Activated CD4-positive, CD25-positive, alpha-beta regulatory T cell (primary cell): ENCODE measurements at places on chromosomes 1 and 21.

DNA sequence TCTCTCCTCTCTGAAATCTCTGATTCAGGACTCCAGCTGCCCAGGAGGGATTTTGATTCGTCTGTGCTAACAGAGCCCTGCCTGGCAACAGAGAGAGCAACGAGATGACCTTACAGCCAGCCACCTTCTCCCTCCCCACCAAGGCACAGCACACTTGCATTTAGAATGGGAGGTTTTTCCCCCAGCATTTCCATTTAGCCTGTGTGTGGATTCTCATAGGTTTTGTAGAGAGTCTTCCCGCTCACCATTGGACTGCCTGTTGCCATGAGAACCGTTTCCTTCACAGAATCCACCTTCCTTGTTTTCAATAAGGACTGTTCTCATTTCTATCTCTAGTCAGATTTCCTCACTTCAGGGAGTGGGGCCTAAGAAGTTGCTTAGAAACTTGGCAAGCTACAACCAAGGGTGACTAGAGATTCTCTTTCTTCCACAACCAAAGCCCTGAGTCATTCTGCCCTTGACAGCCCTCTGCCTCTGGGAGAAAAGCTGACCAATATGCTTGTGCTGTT is 5.8 kb upstream of the IKBKE start:
- DNase-seq = no peak

- no peak for DNase-seq
Observed at GRCh38 chr21:36193200-36193599, 36.6 kb downstream of the DOP1B start.

GRCh38 chr1:198846556-198846955 is 207.7 kb downstream of the PTPRC start:
- DNase-seq = no peak

DNA sequence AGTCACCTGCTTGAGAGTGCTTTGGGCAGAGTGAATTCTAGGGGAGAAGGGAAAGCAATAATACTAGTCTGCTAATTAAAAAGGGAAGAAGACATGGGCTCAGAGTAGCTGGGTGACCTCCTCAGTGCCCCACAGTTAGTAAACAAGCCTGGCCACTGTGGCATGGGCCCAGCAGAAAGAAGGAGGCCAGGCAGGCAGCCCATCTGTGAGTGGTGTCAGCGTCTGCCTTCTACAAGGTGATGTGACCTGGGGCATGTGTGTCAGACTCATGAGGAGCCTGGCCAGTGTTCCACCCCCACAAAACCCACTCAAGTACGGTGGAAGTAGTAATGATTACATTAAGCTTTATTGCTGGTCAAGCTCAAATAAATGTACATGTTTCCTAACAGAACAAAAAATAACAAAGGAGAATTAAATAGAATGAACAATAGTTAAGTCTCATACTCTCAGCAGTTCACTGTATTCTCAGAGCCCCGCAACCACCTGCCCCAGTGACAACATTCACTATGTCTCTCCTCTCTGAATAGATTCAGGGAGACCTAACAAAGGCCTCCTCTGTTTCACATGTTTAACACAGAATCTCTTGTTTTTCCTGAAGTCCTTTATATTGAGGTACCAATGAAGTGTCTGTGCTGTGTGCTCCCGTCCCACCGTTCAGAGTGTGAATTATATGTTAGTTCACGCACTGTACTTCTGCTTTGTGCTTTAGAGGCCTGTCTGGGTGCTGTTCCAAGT is 32.5 kb downstream of the SLC22A15 start:
- no peak for DNase-seq

- no peak for DNase-seq
Observed at GRCh38 chr1:4725416-4725815, 71.0 kb downstream of the AJAP1 start.

DNA sequence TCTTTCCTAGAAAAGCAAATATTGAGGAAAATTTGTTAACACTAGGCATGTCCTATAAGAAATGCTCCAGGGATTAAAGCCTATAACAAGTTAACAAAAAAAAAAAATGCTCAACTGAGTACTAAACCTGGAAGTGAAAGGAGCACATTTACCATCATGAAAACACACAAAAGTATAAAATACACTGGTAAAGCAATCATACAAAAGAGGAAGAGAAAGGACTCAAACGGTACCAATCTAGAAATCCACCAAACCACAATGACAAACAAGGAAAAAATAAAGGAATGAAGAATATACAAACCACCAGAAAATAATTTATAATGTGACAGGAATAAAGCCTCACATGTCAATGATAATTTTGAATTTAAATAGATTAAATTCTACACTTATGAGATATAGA is 21.2 kb downstream of the CD1E start:
- DNase-seq = no peak

DNA sequence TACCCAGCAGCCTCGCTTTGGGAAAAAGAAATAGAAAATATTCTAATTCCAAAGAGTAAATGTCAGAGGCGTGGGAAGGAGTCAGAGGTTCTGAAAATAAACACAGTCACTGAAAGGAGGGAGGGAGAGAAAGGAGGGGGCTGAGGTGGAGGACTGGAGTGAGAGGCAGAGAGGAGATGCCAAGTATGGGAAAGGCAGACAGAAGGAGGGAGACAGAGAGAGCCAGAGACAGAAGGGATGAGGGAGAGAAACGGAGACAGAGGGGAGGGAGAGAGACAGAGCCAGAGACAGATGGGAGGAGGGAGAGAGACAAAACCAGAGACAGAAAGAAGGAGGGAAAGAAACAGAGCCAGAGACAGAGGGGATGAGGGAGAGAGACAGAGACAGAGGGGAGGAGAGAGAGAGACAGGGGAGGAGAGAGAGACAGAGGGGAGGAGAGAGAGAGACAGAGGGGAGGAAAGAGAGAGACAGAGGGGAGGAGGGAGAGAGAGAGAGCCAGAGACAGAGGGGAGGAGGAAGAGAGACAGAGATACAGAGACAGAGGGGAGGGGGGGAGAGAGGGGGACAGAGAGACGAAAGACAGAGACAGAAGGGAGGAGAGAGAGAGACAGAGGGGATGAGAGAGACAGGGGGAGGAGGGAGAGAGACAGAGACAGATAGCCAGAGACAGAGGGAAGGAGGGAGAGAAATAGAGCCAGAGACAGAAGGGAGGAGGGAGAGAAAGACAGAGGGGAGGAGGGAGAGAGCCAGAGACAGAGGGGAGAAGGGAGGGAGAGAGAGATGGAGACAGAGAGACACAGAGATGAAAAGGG is 525.5 kb downstream of the MATN1 start:
- no peak for DNase-seq
